H1 (cell line): ENCODE measurements at places on chromosomes 5 and 9. TPM values are rescaled to one million over a fixed set of nuclear protein-coding genes. Genes with fewer than 3 reads are reported as not detected.

DNA sequence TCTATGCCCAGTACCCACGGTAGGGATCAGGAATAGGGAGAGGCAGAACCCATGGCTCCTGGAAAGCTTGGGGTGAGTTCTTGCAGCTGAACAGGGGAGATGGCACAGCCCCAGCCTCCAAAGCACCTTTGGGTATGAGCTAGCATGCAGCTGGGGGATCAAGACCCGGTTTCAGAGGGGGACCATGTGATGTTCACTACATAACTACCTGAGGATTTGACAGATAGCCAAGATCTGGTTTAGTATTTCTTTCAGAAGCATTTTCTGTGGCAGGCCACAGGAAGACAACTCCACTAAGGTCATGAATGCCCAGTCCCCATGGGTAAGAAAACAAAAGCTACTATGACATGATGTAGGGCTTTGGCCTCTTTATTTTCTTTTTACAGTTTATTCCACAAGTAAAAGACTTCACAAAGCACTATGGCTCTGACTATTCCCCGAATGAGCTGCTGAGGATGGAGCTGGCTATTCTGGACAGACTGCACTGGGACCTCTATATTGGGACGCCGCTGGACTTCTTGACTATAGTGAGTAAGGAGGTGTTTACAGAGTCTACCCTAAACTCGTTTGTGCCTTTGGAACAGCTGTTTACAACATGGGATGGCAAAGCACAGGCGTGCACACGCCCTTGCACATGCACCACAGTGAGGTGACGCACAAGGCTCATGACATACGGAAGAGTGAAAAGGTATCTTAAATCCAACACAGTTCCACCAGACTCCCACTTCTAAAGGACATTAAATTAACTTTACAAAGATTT, 3.4 kb downstream of the CCNI2 start:
- peak; percentile 33 for DNase-seq

The IL5 gene
- total RNA-seq, result not detected in 2 replicates

The RNF183 gene
- total RNA-seq, result not detected in 2 replicates

- no peak for DNase-seq
Measured at GRCh38 chr9:124286292-124286931, 28.7 kb downstream of the NEK6 start.

DNA sequence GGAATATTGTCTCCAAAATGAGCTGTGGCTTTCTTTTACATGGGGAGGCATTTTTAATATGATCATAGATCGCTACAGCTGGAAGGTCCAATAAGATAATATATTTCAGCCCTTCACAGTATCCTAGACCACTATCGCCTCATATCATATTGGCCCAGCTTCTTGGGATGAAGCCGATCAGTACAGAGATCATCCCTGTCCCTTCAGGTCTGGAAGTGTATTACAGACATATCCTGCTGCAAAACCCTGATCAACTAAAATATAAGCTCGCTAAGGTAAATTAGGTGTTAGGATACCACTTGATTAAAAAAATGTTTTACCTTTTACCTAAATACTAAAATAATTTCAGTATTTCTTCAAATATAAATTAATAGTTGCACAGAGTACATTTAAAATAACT, 41.7 kb downstream of the JAKMIP2 start:
- DNase-seq, result no peak

The SLC36A2 gene
- total RNA-seq, result not detected in 2 replicates

GRCh38 chr9:127999461-127999860, 18.7 kb upstream of the EEIG1 start:
- no peak for DNase-seq

The TAF11L10 gene
- total RNA-seq, result not detected in 2 replicates

- DNase-seq, result no peak
Measured at GRCh38 chr5:96374653-96375052, 58.4 kb downstream of the PCSK1 start.

DNA sequence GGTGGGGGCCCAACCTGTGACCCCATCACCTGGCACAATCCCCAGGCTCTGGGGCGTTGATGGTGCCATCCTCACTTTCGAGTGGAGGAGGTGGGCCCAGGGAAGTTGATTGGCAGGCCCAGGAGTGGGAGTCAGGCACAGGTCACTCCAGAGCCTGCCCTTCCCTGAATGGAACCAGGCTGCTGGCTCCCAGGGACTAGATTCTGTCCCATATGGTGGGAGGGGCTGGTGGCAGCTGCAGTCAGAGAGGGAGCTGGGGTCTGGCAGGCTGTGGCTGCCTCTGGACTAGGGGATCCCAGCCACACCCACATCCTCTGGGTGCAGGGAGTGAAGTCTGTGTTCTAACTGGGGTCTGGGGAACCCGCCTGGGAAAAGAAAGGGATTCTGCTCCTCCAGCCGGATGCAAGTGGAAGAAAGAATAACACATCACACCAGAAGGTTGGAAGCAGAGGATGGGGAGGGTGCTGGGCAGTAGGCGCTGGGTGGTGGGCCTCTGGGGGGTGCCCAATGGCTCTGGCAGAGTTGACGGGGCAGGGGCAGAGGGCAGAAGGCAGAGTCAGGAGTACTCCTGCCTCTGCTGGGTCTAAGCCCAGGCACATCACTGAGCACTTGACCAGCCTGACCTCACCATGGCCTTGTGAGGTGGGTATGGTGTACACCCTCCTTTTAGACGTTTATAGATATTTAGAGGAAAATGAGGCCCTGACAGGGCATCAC, 25.8 kb downstream of the CEL start:
- DNase-seq, result no peak

DNA sequence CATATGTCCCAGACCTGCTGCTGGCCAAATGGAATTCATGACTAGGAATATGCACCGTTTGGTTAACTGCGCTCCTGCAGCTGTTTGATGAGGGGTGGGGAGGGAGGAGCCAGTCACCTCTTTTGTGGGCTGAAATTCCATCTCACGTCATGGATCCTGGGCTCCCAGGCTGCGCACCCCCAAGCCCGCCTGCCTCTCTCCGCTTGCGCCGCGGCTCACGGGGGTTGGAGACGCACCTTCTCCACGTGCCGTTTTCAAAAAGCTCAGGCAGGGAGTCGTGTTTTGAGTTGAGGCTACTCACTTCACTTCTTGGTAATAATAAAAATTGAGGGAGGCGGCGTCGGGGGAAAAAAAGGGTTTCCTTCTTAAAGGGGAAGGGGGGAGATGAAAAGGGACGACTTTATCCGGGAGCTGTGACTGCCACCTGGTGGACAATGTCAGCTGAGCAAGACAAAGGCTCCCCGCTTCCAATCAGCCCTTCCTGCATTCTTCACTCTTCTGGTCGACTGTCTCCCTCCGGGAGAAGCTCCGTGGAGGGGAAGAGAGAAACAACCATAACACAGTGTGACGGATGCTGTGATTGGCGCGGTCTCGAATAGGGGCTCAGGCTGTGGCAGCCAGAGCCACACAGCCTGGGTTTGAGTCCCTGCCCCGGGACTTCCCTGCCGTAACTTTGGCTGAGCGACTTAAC, 15.9 kb upstream of the C5orf47 start:
- DNase-seq, result peak; percentile 70
